ENCODE measurements at places on chromosomes 12 and 14.

DNA sequence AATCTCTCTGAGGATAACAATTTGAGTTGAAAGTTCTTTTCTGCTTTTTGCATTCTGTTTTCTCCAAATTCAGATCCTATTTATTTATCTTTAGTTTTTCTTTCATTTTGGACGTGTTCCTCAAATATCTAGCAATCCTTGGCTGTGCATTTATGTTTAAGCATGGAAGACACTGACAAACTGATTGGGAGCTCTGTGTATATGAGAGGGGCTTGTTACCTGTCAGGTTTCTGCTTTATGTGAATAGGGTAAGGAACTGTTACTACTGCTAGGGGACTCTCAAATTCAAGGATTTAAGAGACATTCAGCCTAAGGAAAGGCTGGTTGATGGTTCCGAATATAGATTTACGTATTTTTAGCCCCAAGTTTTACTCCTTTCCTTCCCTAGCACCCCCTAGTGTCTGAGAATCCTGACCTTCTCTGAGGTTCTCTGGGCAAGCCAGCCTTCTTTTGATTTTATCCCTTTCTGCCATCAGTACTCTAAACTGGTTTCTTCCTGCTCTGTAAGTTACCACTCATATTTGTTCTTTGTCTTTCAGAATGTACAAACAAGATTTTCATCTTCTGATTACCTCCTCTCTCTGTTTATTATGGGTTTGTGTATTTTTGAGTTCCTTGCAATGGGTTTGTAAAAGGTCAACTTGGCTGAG lies 30.5 kb downstream of the YLPM1 start:
- no peak for DNase-seq

DNA sequence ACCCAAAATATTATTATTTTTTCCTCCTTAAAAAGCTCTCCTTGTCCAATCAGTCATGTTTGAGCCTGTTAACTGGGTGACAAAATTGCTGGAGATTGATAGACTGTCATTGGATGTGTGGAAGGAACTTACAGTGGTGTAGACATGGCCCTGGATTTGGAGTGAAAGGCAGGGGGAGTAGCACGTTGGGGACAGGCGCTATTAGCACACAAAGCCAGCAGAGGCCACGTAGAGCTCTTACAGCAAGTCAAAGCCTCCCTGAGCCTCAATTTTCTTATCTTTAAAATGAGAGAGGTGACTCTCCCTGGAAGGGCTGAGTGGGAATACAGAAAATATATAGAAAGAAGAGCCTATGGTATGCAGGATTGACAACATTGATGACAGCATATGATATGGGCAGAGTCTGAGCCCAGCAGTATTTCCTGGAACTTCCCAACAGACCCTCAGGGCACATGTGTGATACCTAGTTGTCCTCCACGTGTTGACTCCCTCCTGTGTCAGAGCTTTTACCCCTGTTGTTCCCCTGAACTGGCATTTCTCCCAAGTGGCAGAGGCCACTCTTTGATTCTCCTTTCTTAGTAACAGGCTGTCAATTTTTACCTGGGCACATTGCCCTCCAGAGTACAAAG lies 504.9 kb downstream of the VRK1 start:
- DNase-seq = no peak

- DNase-seq = no peak
Measured at GRCh38 chr12:9760699-9761418, at the start of gene CD69. Gene CD69 (minus strand): TSS chr12:9760901. CDS start chr12:9760820, 81 bp downstream.

GRCh38 chr14:84017495-84017894 lies 1512.4 kb upstream of the FLRT2 start:
- no peak for DNase-seq

DNA sequence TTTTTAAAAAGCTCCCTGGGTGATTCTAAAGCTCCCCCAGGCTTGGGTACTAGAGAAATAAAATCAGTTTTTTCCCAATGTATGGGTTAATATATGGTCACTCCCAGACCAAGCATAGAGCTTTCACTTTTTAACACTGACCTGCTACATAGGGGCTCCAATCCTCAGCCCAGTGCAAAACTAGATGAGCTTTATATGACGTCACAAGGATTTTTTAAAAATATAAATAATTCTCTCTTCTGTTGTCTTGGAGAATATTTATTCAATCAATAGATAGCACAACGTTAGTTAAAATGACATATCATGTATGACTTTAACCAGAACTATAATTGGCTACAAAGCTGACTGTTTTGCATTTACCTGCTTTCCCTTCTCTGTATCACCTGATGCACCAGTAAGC lies 137.9 kb upstream of the TMCC3 start:
- no peak for DNase-seq

GRCh38 chr12:86138770-86139169 lies 117.4 kb downstream of the MGAT4C start:
- DNase-seq = no peak

GRCh38 chr14:91009501-91010152 lies 50.8 kb downstream of the RPS6KA5 start:
- no peak for DNase-seq
